ENCODE measurements at places on chromosomes 1 and 21.

- no peak for DNase-seq
Measured at GRCh38 chr1:9078015-9078751, 8.7 kb upstream of the SLC2A5 start.

GRCh38 chr1:30852026-30852425 is 56.5 kb downstream of the SDC3 start:
- no peak for DNase-seq

- no peak for DNase-seq
Measured at GRCh38 chr1:59516881-59517280, 220.0 kb downstream of the FGGY start.

DNA sequence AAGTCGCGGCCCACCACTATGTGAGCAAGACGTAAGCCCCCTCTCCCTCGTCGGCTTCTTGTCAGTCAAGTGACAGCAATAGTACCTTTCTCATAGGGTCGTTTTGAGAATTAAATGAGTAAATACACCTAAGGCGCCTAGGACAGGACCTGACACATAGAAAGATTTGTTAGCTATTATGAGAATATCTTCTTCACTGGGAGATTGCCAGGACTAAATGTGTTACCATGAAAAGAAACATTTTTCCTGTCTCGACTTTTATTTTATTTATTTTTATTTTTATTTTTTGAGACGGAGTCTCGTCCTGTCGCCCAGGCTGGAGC is 798 bp downstream of the PMF1 start:
- DNase-seq: no peak

DNA sequence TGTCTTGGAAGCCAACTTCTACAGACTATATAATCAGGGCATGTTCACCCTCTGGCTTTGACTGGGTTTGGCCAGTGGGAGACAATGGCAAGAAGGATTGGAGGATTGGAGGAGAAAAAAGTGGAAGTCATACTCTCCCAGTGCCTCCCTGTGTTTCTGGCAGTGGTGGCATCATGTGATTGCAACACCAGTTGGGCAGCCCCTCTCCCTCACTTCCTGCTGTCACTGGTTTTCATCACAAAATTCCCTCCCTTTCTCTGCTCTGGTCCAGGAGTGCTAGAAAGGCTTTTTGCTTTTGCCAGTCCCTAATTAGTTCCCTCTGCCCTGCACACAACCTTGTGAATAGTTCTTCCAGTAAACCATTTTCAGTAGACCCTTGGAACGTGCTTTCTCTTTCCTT is 3.7 kb upstream of the QSOX1 start:
- no peak for DNase-seq

DNA sequence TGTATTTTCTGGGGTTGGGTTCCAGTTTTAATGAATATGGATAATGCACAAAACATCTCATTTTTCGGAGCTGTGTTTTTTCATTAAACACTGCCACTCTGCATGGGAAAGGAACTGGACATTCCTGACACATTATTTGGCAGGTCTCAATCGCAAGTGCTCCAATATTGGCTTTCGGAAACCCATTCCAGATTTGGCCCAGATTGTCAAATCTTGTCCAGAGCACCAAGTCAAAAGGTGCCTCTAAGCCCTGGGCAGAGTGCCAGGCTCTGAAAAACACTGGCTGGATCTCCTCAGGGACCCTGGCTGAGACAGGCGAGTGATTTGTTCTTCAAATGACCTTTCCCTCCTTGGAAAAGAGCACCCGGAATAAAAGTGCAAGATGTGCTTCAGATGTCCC is 68.4 kb upstream of the MRPS6 start:
- no peak for DNase-seq

- no peak for DNase-seq
Measured at GRCh38 chr21:38809198-38809878, 3.6 kb downstream of the ETS2 start.

DNA sequence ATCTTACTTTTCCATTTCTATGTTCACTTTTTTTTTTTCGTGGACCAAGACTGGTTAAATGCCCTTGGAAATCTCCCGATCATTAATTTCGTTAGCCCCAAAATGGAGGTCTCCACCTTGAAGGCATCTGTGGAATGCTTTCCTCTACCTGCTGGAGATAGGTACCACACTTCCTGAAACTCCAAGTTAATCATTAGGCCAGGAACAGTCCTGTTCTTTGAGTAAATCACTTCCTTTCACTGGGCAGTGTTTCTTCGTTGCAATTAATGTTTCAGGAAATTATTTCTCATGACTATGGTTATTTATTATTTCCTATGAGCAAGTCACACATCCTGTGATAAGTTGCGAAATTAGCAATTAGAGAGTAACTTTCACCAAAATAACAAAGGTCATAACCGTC is 225.2 kb upstream of the LYPLAL1 start:
- no peak for DNase-seq

DNA sequence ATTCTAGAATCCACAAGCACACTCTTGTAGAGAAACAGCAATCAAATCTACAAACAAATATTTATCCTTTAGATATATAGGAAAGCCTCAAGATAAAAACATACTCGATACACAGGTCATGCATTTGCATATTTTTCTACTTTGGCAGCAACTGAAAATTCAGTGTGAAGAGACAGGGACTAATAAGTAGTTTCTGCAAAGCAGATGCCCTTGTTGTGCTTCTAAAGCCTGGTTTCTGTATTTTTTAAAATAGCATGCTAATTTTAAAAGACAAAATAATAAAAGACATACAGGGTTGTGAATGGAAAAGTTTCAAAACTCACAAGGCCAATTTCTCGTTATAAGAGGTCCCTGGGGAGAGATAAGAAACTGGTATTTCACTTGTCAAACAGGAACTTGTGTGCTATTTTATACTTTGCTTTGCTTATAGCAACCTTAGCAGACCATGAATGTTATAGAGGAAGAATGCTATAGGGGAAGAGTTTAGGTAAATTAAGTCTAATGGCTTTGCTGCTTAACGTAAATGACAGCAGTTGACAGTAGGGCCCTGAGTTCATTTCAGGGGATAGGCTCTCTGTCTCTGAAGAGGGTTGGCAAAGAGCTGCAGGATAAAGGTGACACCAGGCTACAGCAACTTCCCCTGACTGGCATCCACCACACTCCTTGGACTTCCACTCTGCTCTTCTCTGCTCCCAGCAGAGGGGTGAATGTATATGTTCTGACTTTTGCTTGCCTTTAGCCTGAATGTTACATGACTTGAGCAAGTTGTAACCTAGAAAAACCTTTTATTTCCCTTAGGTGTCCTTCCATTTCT is 9.4 kb upstream of the RGS13 start:
- no peak for DNase-seq

- no peak for DNase-seq
Measured at GRCh38 chr1:211708926-211709325, 33.5 kb upstream of the NEK2 start.

GRCh38 chr1:38083541-38083940 is 36.9 kb upstream of the POU3F1 start:
- DNase-seq: no peak

GRCh38 chr1:212287261-212287895 is 2.2 kb downstream of the PPP2R5A start:
- DNase-seq: no peak

DNA sequence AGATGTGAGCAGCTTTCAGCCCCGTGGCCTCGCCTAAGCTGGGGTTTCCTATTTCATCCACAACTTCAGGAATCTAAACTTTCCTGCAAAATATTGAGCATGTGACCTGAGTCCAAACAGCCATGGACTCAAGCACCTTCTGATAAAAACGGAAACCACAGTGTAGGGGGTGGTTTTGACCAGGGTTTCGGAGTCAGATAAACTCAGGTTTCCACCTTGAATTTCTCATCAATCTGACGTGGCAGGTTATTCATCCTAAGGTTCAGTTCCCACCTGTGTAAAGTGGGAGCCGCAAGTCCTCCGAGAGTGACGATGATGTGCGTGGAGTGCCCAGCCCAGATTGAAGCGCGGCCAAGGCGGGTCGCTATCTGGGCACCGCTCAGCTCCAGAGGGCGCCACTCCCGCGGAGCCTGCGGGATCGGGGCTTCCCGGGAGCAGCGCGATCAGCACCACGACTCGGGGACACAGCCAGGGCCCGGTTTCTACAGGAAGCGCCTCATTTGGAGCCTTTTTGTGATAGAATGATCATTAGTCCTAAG is 871 bp upstream of the ETS2 start:
- DNase-seq: no peak

GRCh38 chr1:9761855-9762254 is 61.9 kb downstream of the CLSTN1 start:
- DNase-seq: no peak

- no peak for DNase-seq
Measured at GRCh38 chr1:22330092-22330759, 121.4 kb upstream of the ZBTB40 start.

GRCh38 chr1:158328426-158328825 is 2.9 kb downstream of the CD1B start:
- no peak for DNase-seq

DNA sequence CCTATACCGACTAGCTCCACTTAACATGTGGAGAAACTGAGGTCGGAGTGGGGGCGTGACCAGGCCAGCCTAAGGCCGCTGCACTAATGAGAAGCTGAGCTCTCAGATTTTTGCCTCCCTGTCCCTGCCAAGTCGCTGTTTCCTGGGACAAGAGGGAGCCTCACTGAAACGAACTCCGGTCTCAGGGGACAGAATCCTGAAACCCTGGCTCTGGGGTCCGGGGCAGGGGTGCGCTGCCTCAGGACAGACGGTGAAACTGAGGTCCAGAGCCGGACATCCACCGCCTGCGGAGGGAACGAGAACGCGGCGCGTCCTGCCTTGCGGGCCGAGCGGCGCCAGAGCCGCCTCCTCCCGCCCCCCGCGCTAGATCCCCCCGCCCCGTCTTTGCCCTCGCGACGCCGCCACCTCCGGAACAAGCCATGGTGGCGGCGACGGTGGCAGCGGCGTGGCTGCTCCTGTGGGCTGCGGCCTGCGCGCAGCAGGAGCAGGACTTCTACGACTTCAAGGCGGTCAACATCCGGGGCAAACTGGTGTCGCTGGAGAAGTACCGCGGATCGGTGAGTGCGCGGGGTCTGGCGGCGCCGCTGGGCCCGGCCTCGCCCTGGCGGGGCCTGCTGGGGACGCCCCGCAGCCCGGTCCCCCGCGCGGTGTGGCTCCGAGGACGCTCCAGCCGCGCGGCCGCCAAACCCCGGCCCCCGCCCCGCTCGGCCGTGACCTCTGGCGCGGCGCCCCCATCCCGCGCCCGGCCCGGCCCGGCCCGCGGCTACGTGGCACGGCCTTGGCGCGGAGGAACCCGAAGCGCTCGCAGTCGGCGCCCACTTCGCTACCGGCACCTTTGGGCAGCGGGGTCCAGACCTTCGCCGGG is at the start of gene GPX7:
GPX7 (plus strand) TSS at position 381 of the 865 bp plus-strand sequence; CDS start at position 420, 39 bp downstream.
- DNase-seq: peak; percentile 65

- DNase-seq: no peak
Measured at GRCh38 chr1:236982380-236982779, 21.9 kb downstream of the MT1HL1 start.

GRCh38 chr1:92066321-92066720 is 8.9 kb downstream of the SETSIP start:
- no peak for DNase-seq

DNA sequence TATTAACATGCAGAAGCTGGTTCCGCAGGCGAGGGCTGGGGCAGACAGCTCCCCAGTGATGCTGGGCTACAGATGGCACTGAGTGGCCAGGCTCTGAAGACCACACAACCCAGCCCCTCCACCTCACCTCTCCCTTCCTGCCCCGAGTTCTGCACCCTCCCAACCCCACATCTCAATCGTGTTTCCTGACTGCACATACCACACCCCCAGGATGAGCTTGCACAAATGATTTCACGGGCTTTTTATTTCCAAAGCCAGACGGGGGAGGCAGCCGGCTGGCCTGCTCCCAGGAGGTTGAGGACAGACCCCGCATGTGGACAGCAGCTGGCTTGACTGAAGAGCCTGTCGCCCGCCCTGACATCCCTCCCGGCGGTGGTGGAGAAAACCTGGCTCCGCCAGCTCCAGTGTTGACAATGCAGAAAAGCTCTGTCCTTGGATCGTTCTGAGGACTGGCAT is 21.4 kb upstream of the ALDH4A1 start:
- DNase-seq: no peak

All from CD4-positive, CD25-positive, alpha-beta regulatory T cell (primary cell).